ENCODE measurements at places on chromosomes 2 and 18.

DNA sequence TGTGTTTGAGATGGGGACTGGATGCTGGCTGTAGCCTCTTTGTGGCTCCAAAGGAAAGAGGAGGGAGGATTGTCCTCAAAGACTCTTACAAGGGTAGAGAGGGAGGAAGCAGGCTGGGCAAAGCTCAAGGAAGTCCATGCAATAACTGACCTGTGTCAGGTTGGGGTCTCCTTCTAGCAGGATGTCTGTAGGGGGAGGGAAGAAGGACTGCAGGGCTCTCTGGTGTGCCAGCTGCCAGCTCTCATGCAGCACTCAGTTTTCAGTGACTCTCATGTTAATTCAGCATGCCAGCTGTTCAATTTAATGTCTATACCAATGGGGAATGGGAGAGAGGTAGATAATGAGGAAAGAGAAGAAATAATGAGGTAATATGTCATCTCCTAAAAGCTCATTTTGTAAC, 85.3 kb upstream of the RANBP2 start:
- no peaks in the 10 kb centered on the region for H3K36me3 ChIP-seq
- H3K27me3 ChIP-seq: no peaks in the 10 kb centered on the region
- no peak overlapping the region for H3K4me3 ChIP-seq

DNA sequence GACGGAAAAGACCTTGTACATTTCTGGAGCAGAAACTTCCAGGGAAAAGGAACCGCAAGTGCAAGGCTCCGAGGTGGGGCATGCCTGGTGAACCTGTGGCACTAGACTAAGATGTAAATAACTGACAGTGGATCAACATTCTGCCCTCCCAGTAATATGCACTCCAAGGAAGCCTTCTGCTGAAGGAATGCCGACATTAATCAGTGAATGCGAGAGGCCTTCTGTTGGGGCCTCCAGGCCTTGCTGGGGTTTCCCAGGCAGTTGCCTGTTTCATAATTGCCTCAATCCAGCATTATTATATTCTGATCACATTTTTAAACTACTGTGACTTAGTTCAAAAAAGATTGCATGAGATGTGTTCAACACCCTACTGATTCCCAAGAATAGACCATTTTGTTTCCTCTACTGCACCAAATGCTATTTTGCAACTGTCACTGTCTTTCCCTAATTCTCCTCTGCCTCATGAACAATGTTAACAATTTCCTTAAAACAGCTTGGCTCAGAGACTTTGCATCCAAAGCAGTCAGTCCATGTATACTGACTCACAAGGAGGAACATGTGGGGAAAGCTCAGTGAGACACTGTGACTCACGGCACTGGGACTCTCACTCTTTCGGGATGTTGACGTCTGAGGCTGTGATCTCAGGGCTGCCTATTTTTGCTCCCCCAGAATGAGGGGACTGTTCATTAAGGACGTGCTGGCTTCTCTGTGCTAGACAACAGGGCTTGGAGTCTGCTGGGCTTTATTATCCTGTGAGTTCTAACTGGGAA, 10.5 kb upstream of the DSG2 start:
- H3K27ac ChIP-seq: no peak overlapping the region
- H3K4me1 ChIP-seq: no peaks in the 10 kb centered on the region
- H3K4me3 ChIP-seq: no peak overlapping the region
- no peak for DNase-seq
- H3K36me3 ChIP-seq: no peaks in the 10 kb centered on the region
- no peaks in the 10 kb centered on the region for H3K27me3 ChIP-seq

DNA sequence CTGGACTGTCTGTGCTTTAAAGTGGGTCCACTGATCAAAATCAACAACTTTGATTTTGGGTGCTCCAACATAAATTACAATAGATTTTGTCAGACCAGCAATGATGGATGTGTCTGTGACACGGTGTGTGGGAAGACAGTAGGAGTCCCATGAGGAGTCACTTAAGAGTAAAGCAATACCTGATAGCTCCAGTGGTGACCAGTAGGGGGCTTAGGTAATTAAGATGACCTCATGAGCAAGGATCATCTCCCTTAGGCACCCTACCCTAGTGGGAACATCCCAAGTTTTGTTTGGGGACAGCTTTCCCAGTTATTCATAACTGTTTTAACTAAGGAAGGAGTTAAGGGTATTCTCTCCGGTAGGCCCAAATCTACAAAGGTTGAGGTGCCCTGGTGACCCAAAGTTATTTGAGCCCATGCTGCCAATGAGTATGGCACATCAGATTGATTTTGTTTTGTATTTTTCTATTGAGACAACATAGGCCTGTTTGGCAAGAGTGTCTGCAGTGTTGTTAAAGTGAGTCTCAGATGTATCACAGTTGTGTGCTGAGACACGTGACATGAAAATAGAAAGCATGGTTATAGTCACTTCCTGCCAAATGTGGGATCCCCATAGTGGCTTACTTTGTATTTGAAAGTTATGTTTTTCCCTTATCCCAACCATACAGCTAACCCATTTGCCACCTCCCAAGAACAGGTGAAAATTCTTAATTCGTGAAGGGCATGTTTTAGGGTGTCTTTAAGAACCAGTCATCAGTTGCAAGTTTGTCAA, 1337.6 kb upstream of the SLC39A10 start:
- H3K27me3 ChIP-seq: no peaks in the 10 kb centered on the region
- H3K4me3 ChIP-seq: no peak overlapping the region
- no peaks in the 10 kb centered on the region for H3K36me3 ChIP-seq
- H3K4me1 ChIP-seq: no peaks in the 10 kb centered on the region
- no peak for DNase-seq
- H3K27ac ChIP-seq: no peak overlapping the region

DNA sequence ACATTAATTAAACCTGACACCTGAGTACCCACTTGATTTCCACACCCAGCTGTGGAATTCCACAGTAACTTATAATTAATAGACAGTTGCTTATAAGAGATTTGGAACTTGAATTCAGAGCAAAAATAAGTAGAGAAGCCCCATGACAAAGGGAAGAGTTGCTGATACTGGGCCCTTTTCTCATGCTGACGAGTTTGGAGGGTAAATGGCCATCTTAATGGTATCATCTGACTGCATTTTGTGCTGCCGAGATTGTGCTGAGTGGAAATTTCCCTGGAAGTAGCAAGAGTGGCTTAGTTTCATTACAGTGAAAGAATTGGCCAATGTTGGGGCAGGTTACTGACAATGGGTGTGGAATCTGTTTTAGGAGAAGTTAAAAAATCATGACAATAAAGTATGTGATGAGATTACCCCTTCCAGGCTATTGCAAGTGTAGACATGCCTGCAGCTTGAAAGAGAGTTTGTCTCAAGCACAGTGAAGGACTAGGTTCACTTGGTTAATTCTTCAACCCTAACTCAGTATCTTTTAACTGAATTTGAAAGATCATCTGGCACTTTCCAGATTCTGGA, 49.9 kb downstream of the VSNL1 start:
- H3K4me1 ChIP-seq: no peaks in the 10 kb centered on the region
- no peak for DNase-seq
- no peak overlapping the region for H3K4me3 ChIP-seq
- no peak overlapping the region for H3K27ac ChIP-seq
- no peaks in the 10 kb centered on the region for H3K36me3 ChIP-seq

DNA sequence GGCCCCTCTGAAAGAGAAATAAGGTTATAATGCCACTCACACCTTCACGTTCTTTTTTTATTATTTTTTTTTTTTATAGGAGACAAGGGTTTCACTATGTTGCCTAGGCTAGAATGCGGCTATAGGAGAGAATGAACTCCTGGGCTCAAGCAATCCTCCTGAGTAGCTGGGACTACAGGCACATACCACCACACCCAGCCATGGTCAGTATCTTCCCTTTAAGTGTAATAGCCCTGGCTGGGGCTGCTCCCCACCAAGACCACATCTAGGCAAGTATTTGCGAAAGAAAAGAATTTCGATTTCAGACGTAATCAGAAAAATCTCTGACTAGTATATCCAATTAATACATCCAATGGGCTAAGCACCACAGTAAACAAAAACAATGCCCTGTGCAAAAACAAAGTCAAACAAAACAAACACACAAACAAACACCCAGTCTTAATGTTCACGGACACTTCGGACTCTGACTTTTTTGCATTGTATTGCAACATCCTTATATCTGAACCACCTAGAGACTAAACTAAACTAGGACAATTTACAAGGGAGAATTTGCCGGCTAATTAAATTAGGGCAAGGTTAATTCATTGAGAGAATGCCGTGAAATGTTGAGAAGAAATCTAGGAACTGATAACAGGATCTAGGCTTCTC, 49.6 kb upstream of the TLK1 start:
- no peaks in the 10 kb centered on the region for H3K27me3 ChIP-seq
- no peaks in the 10 kb centered on the region for H3K4me1 ChIP-seq
- no peak overlapping the region for H3K4me3 ChIP-seq
- DNase-seq: no peak
- no peaks in the 10 kb centered on the region for H3K36me3 ChIP-seq

GRCh38 chr18:1585881-1586488, 681.3 kb downstream of the ADCYAP1 start:
- H3K27me3 ChIP-seq: no peaks in the 10 kb centered on the region
- H3K4me3 ChIP-seq: no peak overlapping the region
- DNase-seq: no peak
- H3K36me3 ChIP-seq: no peaks in the 10 kb centered on the region
- no peaks in the 10 kb centered on the region for H3K4me1 ChIP-seq
- no peak overlapping the region for H3K27ac ChIP-seq

DNA sequence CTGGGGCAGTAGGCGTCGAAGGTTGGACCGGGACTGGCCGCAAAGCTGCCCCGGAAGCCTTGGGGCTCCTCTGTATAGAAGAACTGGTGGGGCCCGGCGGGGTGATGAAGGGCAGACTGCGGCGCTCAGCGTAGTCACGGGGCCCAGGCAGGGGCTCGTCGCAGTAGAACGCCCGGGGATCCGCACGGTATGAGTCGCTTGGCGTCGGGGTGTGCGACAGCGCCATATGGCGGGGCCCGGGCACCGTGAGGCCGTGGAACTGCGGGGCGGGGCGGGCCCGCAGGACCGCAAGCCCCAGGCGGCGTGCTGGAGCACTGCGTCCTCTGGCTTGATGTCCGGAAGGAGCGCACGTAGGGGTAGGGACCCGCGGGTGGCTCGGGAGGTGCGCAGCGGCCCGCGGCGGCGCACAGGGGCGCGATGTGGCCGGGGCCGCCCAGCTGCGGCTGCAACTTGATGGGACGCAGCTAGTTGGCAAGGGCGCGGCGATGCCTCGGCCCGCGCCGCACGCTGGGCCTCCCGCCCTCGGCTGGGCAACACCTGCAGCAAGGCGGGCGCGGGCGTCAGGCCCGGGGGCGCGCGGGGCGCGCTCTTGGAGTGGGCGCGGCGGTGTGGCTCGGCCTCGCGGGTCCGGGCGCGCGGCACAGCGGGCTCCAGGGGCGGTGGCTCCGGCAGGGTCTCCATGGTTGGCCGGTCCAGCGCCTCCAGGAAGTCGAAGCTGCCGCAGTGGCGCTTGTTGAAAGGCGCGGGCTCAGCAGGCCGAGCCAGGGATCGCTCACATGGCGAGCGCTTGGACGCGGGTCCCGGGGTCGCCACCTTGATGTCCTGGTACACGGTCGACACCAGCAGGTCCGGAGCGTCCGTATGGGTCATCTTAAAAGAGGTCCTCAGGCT, 251.4 kb downstream of the ANKRD30B start:
- no peak overlapping the region for H3K27ac ChIP-seq
- no peaks in the 10 kb centered on the region for H3K4me1 ChIP-seq
- H3K27me3 ChIP-seq: no peaks in the 10 kb centered on the region
- no peaks in the 10 kb centered on the region for H3K36me3 ChIP-seq
- no peak overlapping the region for H3K4me3 ChIP-seq

- DNase-seq: no peak
- H3K27me3 ChIP-seq: no peaks in the 10 kb centered on the region
- H3K4me3 ChIP-seq: no peak overlapping the region
- no peaks in the 10 kb centered on the region for H3K36me3 ChIP-seq
- H3K4me1 ChIP-seq: peaks cover 27% of the 10 kb centered on the region
- H3K27ac ChIP-seq: no peak overlapping the region
These were observed 37.0 kb upstream of the NT5DC4 start for GRCh38 chr2:112683550-112684414.

DNA sequence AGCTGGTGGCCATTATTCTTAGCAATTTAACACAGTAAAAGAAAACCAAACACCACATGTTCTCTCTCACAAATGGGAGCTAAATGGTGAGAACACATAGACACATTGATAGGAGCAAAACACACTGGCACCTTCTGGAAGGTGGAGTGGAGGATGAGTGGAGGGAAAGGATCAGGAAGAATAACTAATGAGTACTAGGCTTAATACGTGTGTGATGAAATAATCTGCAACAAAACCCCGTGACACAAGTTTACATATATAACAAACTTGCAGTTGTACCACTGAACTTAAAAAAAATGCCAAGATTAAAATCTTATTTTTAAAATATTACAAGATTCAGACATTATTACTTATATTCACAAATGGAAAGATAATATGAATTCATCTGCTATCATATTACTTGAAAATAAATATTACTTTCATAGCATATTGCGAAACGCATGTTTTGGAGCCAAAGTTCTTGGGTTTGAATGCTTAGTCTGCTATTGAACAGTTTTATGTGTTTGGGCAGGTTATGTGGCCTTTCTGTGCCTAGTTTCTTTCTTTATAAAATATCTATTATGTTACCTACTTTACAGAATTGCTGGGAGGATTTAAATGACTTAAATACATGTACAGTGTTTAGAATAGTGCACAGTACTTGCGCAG, 20.5 kb downstream of the ANKRD62 start:
- no peak overlapping the region for H3K27ac ChIP-seq
- DNase-seq: no peak
- no peaks in the 10 kb centered on the region for H3K36me3 ChIP-seq

DNA sequence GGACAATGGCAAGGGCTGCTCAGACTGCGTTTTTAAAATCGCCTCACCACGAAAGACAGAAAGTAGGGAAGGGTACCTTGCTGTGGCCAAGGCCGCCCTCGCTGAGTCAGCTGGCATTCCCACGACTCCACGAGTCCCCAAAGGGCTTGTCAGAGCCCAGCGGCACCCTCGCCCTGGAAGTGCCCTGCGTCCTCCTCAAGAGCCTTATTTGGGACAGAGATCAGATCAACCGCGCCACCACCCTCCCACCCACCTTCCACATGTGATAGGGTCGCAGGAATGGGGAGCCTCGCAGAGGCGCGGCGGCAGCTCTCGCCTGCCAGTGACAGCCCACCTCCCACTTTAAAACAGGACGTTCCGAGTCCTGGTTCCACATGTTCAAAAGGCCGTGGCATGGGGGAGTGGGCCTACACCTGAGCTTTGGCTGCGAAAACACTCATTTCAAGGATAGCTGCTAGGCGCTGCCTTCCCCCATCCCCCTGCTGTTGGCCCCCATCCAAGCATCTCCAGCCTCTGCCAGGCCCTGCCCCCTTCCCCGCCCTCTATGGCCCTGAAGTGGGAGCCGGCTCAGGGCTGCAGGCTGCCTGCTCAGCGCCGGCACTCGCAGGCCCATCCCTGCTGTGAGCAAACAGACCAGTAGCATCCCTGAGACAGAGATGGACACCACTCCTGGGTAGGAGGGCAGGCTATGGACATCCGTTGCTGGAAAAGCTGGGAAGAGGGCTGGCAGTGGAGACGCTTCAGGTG, 38.1 kb upstream of the ARHGEF4 start:
- no peaks in the 10 kb centered on the region for H3K36me3 ChIP-seq
- no peaks in the 10 kb centered on the region for H3K27me3 ChIP-seq
- H3K4me3 ChIP-seq: peak overlapping the region; percentile 71
- H3K4me1 ChIP-seq: peaks cover 5% of the 10 kb centered on the region

- H3K27me3 ChIP-seq: no peaks in the 10 kb centered on the region
- DNase-seq: no peak
- no peak overlapping the region for H3K27ac ChIP-seq
- no peaks in the 10 kb centered on the region for H3K36me3 ChIP-seq
- H3K4me3 ChIP-seq: no peak overlapping the region
These were observed 147.7 kb upstream of the RAB12 start for GRCh38 chr18:8461544-8461943.

Measured in gastrocnemius medialis (tissue), 4 donors.